NCI-H2081 (cell line): ENCODE measurements at places on chromosomes 16 and 17.

GRCh38 chr16:2775765-2776499 lies 1.1 kb downstream of the ELOB start:
- no peak for DNase-seq

DNA sequence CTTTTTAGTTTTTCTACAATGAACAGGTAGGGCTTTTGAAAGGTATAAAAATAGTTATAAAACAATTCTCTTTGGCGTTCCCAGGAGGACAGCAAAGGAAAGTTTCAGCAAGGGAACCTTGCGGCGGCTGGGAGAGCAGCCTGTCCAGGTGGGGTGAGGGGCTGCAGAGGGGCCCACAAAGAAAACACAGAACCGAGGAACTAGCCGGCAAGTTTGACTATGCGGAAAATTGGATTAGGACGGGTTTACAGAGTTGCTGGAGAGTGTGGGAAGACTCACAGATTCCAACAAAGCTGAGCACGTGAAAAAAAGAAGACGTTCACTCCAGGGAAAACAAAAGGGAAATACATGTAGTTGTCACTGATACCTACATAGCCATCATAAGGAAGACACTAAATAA lies 40.2 kb upstream of the METTL16 start:
- DNase-seq, result no peak

GRCh38 chr16:53952215-53953208 lies 248.6 kb downstream of the FTO start:
- DNase-seq, result no peak

DNA sequence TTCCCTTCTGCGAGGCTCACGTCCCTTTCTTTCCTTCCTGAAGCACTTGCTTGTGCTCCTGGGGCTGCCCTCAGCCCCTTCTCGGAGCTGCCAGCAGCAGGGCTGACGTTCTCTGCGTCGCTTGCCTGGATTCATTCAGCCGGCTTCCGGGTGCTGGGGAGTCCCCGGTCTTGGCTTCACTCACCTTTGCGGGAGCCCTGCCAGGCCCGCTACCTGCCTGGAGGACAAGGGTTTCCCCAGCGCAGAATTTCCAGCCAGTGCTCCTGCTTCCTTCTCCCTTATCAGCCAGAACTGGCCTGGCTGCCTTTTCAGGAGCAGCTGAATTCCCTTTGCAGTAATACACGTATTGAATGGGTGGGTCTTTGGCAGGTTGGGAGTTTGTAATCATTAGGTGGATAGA lies 22.1 kb upstream of the IL17C start:
- DNase-seq, result peak; percentile 44

- DNase-seq, result no peak
Measured at GRCh38 chr16:88610080-88610479, 28.3 kb upstream of the IL17C start.
